Skeletal muscle cell (primary cell): ENCODE measurements at places on chromosomes 4 and X.

DNA sequence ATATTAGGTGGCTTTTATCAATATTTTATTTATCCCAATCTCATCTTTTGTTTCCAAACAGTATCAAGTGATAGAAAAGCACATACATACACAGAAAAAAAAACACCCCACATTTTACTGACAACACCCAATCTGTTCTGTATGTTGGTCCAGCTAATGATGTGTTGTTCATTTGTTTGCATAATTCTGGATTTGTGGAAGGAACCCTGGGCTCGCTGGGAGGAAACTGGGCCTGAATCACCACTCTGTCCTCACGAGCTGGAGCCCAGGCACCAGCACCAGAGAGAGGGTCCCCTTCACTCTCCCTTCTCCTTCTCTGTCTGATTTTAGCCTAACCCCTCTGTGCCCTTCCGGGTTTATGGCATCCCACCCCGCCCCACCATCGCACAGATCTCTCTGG is 79.8 kb downstream of the PSAPL1 start:
- no peak for DNase-seq

DNA sequence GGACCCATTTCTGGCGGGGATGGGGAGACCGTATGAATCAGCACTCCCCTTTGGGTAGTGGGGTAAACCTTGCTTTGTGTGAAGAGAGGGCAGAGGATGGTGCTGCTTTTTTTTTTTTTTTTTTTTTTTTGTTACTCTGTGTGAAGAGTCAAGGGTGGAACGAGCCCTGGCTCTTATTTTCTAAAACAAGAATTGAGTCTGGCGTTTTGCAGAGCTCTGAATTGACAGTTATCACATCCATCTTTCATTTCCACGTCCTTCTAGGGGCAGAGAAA is 1.2 kb downstream of the SLAIN2 start:
- DNase-seq, result no peak

GRCh38 chr4:98630737-98631454 is 27.5 kb downstream of the TSPAN5 start:
- no peak for DNase-seq

GRCh38 chrX:149996515-149996914 is 58.2 kb upstream of the EOLA2 start:
- DNase-seq, result no peak

DNA sequence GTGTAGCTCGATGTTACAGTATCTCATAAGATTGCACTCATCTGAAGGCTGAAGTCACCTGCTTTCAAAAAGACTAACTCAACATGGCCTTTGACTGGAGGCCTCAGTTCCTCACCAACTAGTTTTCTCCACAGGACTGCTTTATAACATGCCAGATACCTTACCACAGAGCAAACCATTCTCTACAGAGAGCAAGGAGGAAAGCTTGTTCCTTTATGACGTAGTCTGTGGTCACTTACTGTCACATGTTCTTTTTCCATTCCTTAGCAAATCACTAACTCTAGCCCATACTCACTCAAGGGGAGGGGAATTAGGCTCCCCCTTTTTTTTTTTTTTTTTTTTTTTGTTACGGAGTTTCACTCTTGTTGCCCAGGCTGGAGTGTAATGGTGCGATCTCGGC is 3.2 kb downstream of the THAP9 start:
- no peak for DNase-seq
